HCT116 (cell line): ENCODE measurements at places on chromosomes 7 and 10. TPM values are rescaled to one million over a fixed set of nuclear protein-coding genes. Genes with fewer than 3 reads are reported as not detected.

DNA sequence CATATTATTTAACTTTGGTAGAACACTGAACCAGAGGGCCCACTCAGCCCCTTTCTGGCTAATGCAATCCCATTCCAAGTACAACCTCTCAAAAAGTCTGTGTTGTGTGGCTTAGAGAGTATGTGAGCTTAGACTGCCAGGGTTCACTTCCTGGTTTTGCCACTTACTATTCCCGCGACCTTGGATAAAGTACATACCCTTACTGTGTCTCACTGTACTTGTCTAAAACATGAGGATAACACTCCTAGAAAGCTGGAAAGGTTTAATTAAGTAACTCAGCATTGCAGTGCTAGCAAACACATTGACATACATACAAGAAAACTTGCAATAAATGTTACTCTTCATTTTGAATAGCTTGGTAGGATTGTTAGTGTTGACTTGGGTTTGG lies 215.8 kb downstream of the CHCHD3 start:
- DNase-seq, result no peak
- no peak overlapping the region for H3K4me3 ChIP-seq
- H3K36me3 ChIP-seq, result no peaks in the 10 kb centered on the region
- H3K27ac ChIP-seq, result no peak overlapping the region

GRCh38 chr10:1358860-1359625 lies 302.9 kb downstream of the WDR37 start:
- peaks cover 29% of the 10 kb centered on the region for H3K27me3 ChIP-seq
- no peaks in the 10 kb centered on the region for H3K36me3 ChIP-seq
- no peak for DNase-seq
- H3K27ac ChIP-seq, result no peak overlapping the region

- peaks cover 4% of the 10 kb centered on the region; the same call in 1 of the 2 replicates for H3K4me1 ChIP-seq
- no peaks in the 10 kb centered on the region for H3K36me3 ChIP-seq
- DNase-seq, result no peak
- no peak overlapping the region for H3K4me3 ChIP-seq
- no peaks in the 10 kb centered on the region for H3K27me3 ChIP-seq
These were observed 95.6 kb downstream of the GRB10 start for GRCh38 chr7:50687096-50687495.

DNA sequence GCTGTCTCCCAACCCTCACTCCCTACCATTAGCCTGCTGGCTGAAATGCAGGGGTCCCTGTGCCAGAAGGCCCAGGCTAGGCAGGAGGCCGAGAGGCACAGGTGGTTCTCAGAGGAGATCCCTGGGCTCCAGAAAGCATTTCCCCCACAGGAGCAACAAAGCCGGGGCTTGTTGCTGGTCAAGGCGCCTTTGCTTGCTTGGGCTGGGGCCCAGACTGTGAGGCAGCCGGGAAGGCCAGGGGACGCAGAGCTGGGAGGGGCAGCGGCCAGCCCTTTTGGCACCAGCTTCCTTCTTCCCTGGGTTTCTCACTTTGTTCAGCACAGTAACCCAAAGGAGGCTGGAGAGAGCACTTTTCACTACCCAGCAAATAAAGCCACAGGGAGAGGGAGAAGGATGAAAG lies 48.6 kb downstream of the FBXW4 start:
- H3K36me3 ChIP-seq, result no peaks in the 10 kb centered on the region
- no peak for DNase-seq
- no peaks in the 10 kb centered on the region for H3K4me1 ChIP-seq
- H3K27ac ChIP-seq, result no peak overlapping the region
- no peaks in the 10 kb centered on the region for H3K27me3 ChIP-seq

GRCh38 chr10:45655219-45655618 lies 17.4 kb downstream of the ZFAND4 start:
- H3K27me3 ChIP-seq, result no peaks in the 10 kb centered on the region
- H3K36me3 ChIP-seq, result no peaks in the 10 kb centered on the region
- H3K27ac ChIP-seq, result no peak overlapping the region
- H3K4me1 ChIP-seq, result no peaks in the 10 kb centered on the region

DNA sequence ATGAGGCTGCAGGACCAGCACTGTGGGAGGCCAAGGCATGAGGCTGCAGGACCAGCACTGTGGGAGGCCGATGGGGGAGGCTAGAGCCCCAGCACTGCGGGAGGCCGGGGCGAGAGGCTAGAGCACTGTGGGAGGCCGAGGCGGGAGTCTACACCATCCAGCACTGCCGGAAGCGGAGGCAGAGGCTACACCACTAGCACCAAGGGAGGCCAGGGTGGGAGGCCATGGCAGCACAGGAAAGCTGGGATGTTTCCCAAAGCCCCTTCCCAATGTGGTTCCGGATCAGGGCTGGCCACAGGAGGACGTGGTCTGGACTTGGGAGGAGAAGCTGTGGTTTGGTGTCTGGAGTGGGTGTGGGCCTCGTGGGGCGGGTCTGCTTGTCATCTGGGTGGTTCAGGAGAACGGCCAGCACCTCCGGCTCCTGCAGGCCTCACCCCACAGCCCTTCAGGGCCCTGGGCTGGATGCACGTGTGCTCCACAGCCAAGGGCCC lies 43.6 kb downstream of the PDGFA start:
- H3K36me3 ChIP-seq, result no peaks in the 10 kb centered on the region
- H3K4me3 ChIP-seq, result no peak overlapping the region
- DNase-seq, result no peak
- H3K27me3 ChIP-seq, result peaks cover 6% of the 10 kb centered on the region; the same call in 1 of the 2 replicates

DNA sequence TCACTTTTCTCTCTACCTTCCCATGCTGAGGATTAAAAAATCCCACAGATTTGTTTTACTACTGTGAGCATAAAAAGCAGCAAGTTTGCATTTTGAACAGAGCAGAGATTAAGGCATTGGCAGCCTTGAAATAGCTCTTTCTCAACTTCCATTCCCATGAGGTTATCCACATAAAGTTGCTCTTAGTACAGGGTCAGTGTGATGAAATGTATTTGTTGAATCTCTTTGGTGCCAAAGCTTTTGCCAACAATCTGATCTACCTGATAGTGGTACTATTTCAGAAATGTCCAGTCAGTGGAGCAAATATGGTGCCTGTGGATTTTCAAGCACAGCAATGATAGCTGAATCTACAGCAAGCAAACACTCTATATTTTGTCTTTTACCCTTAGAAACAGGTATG lies 254.8 kb downstream of the INHBA start:
- no peaks in the 10 kb centered on the region for H3K27me3 ChIP-seq
- H3K27ac ChIP-seq, result no peak overlapping the region
- DNase-seq, result no peak
- H3K4me1 ChIP-seq, result no peaks in the 10 kb centered on the region
- H3K4me3 ChIP-seq, result no peak overlapping the region
- no peaks in the 10 kb centered on the region for H3K36me3 ChIP-seq

DNA sequence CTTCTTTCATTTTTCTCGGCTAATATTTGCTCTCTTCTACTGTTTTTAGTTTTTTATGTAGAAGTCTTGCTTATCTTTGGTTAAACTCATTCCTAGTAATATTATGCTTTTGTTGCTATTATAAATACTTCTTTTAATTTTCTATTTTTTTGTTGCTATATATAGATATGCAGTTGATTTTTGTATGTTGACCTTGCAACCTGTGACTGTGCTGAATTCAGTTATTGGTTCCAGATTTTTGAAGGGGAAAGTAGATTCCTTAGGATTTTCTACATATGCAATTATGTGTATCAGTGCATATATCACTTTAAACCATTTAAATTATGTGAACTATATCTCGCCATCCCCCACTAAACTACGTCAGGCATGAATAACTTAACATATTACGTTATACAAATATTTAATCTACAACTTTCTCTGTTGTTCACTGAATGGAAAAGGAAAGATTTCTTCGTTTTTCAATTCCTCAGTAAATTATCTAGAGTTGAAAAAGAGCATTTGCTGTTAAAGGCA lies 71.5 kb downstream of the IDE start:
- H3K4me3 ChIP-seq, result no peak overlapping the region
- DNase-seq, result no peak
- H3K27me3 ChIP-seq, result no peaks in the 10 kb centered on the region
- H3K4me1 ChIP-seq, result peaks cover 9% of the 10 kb centered on the region; the same call in 1 of the 2 replicates

DNA sequence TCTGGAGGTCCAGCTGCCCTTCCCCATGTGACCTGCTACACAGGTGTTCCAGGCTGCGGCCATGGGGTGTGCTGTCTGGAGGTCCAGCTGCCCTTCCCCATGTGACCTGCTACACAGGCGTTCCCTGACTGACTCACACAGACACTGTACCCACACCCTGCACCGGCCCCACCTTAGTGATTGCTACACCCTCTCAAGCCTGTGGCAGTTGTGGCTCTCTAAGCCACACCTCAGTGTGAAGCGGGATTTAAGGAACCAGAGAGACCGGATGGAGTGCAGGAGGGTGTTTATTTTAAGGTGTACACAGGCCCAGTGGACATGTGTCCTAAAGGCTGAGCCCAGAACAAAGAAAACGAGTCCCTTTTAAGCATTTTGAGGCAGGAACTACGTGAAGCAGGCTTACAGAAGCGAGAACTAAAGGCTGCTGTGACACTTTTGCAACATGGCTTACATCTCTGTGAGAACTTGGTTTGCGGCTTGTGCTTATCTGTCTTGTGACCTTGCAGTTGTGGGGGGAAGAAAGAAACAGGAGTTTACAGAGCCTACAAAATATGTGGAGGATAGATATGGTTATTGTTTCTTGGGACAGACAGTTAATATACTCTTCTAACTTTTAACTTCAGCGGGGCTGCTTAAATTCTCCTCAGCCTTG lies 326.4 kb downstream of the PAXIP1 start:
- no peak overlapping the region for H3K4me3 ChIP-seq
- H3K36me3 ChIP-seq, result no peaks in the 10 kb centered on the region
- DNase-seq, result no peak
- no peaks in the 10 kb centered on the region for H3K4me1 ChIP-seq
- no peaks in the 10 kb centered on the region for H3K27me3 ChIP-seq
- H3K27ac ChIP-seq, result no peak overlapping the region

- no peak overlapping the region for H3K4me3 ChIP-seq
- DNase-seq, result no peak
- H3K27me3 ChIP-seq, result no peaks in the 10 kb centered on the region
- no peak overlapping the region for H3K27ac ChIP-seq
- no peaks in the 10 kb centered on the region for H3K36me3 ChIP-seq
These were observed 12.9 kb upstream of the HOXA13 start for GRCh38 chr7:27212497-27213432.

DNA sequence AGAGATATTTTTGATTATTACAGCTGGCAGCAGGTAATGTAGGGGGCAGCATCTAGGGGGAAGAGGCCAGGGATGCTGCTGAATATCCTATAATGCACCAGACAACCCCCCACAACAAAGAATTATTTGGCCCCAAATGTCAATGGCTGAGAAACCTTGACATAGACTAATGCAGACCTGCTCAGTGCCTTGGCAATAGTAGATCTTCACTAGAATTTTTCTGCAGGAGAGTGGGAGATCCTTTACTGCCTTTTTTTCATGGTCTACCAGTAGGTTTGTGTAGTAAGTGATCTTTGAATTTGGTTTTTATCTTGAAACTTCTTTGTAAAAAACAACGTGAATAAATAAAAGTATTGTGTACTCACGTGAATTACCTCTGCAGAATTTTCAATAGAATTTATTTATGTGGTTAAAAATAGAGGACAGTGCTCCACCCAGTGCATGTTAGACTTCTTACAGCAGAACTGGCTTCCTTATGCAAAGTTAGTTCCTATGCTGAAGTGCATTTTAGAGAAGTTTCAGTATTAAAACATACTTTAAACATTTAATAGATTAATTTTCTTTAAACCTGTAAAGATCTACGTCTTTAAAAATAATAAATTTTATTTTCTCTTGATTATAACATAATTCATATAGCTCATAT lies 199.6 kb upstream of the HDAC9 start:
- no peaks in the 10 kb centered on the region for H3K27me3 ChIP-seq
- H3K36me3 ChIP-seq, result no peaks in the 10 kb centered on the region
- H3K4me3 ChIP-seq, result no peak overlapping the region
- H3K4me1 ChIP-seq, result no peaks in the 10 kb centered on the region
- no peak for DNase-seq

GRCh38 chr10:70396140-70396539 lies 7.8 kb upstream of the EIF4EBP2 start:
- no peaks in the 10 kb centered on the region for H3K36me3 ChIP-seq
- H3K27ac ChIP-seq, result no peak overlapping the region
- no peak for DNase-seq
- no peaks in the 10 kb centered on the region for H3K4me1 ChIP-seq
- no peaks in the 10 kb centered on the region for H3K27me3 ChIP-seq
- no peak overlapping the region for H3K4me3 ChIP-seq

GRCh38 chr10:32412499-32412853 lies 33.5 kb upstream of the CCDC7 start:
- H3K27me3 ChIP-seq, result no peaks in the 10 kb centered on the region
- no peaks in the 10 kb centered on the region for H3K36me3 ChIP-seq
- DNase-seq, result no peak
- H3K27ac ChIP-seq, result no peak overlapping the region
- peaks cover 28% of the 10 kb centered on the region for H3K4me1 ChIP-seq

DNA sequence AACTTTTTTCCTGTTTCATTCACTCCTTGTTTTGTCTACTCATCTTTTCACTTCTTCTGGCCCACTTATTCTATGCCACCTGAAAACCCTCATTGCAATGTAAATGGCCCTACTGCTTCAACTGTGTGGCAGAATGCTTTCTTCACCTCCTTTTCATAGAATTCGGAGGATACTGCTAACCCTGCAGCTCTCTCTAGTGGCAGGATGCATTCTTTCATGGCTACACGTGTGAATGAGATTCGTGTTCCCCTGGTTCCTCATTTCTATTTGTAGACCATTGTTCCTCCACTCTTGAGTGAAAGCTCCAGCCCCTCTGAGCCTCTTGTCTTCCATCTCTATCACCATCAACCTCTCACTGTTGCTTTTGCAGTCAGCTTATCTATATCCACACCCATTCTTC lies 20.9 kb upstream of the CYP26C1 start:
- no peak overlapping the region for H3K27ac ChIP-seq
- H3K4me3 ChIP-seq, result no peak overlapping the region
- no peaks in the 10 kb centered on the region for H3K4me1 ChIP-seq

GRCh38 chr10:24382979-24383663 lies 174.2 kb downstream of the KIAA1217 start:
- H3K36me3 ChIP-seq, result no peaks in the 10 kb centered on the region
- 0 out of 2 replicates have a peak, but pooled peaks cover 2% of the 10 kb centered on the region for H3K4me1 ChIP-seq
- no peak overlapping the region for H3K27ac ChIP-seq
- DNase-seq, result no peak
- 0 out of 2 replicates have a peak, but pooled peaks cover 5% of the 10 kb centered on the region for H3K27me3 ChIP-seq
- no peak overlapping the region for H3K4me3 ChIP-seq

- no peaks in the 10 kb centered on the region for H3K36me3 ChIP-seq
- DNase-seq, result no peak
- H3K4me3 ChIP-seq, result no peak overlapping the region
- H3K4me1 ChIP-seq, result no peaks in the 10 kb centered on the region
- H3K27ac ChIP-seq, result no peak overlapping the region
- H3K27me3 ChIP-seq, result no peaks in the 10 kb centered on the region
These were observed 48.8 kb upstream of the CARD11 start for GRCh38 chr7:3092468-3092867.

- no peak for DNase-seq
- no peak overlapping the region for H3K27ac ChIP-seq
- no peaks in the 10 kb centered on the region for H3K27me3 ChIP-seq
- H3K4me3 ChIP-seq, result no peak overlapping the region
- H3K4me1 ChIP-seq, result no peaks in the 10 kb centered on the region
These were observed 323.6 kb downstream of the BBS9 start for GRCh38 chr7:33452805-33453502.

- H3K27ac ChIP-seq, result no peak overlapping the region
- H3K36me3 ChIP-seq, result no peaks in the 10 kb centered on the region
- no peak overlapping the region for H3K4me3 ChIP-seq
- DNase-seq, result no peak
- H3K4me1 ChIP-seq, result no peaks in the 10 kb centered on the region
These were observed 135.1 kb upstream of the RET start for GRCh38 chr10:42941790-42942189.

HTR5A gene
- not detected for total RNA-seq

HOXA9 gene
- 91.0 TPM for total RNA-seq

IPMK gene
- 5.5 TPM for total RNA-seq

GPNMB gene
- total RNA-seq, result 2.8 TPM

CYP17A1 gene
- total RNA-seq, result 4.0 TPM

NUB1 gene
- 44.0 TPM for total RNA-seq

KCNMA1 gene
- total RNA-seq, result 0.49 TPM

CRHR2 gene
- not detected for total RNA-seq

TRIM50 gene
- not detected for total RNA-seq

BUD31 gene
- total RNA-seq, result 154 TPM

IGF2BP3 gene
- 79.1 TPM for total RNA-seq
